ENCODE measurements at places on chromosomes 4 and X.

DNA sequence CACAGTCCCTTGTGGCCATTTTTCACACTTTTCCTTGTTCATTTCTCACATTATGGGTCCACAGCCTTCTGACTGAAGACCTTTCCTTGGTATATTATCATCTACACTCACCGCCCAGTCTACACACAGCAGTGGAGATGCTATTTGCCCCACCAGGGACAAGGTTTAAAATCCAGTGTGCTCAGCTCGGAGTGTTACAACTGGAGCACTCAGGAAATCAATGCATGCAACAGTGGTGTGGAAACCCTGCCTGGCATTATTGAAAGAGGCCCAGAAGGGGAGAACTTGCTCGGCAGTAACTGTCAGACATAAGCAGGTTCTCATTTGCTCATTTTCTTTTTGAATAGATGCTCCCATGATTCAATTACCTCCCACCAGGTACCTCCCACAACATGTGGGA, 340.9 kb downstream of the DHRSX start:
- DNase-seq: no peak

- no peak for DNase-seq
Measured at GRCh38 chrX:127057891-127058619, 238.5 kb downstream of the PRR32 start.

DNA sequence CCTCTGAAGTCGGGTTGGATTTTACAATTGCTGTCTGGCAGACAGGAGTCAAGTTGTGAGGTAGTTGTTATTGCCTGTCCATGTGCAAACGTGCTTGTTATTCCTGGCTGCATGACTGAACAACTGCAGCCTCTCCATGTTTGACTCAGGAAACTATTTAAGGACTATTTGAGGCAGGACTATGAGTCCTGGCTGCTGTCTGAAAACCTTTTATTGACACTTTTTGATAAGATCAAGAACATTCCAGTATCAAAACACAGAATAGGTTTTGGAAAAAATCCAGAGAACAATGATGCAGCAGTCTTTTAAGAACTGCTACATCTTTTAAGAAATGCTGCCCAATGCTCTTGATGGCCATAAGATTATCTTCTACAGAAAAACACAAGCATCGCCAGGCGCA, 10.0 kb upstream of the SPRY1 start:
- no peak for DNase-seq

DNA sequence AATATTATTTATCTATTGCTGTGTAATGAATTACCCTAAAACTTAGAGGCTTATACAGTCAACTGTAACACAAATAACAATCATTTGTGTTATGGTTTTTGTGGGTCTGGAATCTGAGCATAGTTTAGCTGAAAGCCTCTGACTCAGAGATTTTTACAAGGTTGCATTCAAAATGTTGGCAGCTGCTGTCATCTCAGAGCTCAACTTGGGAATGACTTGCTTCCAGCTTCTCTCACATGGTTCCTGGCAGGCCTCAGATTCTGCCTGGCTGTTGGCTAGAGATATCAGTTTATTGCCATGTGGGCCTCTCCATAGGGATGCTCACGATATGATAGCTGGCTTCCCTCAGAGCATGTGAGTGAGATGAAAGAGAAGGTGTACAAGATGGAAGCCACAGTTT, 70.2 kb upstream of the BRWD3 start:
- DNase-seq: no peak

DNA sequence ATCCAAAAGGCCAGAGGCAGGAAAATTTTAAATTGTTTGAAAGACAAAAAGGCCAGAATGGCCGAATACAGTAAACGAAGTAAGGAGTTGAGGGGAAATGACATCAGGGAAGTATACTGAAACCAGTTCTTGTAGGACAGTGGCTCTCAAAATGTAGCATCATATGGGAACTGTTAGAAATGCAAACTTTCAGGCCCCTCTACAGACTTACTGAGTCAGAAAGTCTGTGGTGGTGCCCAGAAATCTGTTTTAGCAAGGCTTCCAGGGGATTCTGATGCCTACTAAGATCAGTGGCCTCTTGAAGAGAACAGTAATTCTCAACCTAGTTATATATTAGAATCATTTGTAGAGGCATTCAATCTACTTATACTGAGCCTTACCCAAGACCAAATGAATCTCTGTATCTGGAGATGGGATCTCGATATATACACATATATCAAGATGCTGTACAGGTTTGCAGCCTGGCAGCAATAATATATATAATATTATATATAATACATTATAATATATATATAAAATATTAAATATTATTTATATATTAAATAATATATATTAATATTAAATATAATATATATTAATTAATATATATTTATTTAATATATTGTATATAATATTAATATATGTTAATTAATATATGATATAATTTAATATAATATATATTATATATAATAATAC, 39.7 kb downstream of the ADAMTS3 start:
- no peak for DNase-seq

- no peak for DNase-seq
Measured at GRCh38 chr4:147578051-147578476, 39.1 kb upstream of the TMEM184C start.

DNA sequence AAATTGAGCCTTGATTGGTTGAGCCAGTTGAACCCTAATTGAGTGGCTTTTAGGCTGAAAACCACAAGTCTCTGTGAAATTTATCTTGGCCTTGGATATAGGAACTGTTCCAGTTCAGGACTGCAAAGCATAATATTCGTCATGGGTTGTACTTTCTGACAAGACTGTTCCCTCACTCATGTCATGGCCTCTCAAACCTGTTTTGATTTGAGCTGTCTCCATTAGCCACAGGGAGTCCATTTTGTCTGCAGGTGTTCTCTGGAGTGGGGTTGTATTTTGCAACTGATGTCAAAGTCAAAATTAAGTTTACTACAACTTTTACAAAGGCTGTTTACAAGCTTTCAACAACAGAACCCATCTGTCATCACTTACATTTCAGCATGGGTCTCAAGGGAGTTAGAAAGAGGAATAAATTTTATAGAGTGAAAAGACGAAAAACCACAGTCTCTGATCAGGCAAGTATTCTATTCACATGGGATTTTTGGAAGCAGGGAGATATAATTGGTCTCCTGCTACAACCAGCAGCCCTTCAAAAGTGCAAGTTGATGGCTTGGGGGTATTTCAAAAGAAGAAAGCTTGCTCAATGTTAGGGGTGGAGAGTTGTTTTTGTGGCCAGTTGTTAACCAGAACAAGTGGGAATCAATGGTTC, 1716.3 kb downstream of the C4orf33 start:
- no peak for DNase-seq
